ENCODE measurements at places on chromosomes 16 and 17. TPM values are rescaled to one million over a fixed set of nuclear protein-coding genes. Genes with fewer than 3 reads are reported as not detected.

PROCA1 gene
- 18.1 TPM for total RNA-seq

PTX4 gene
- not detected for total RNA-seq

TMIGD1 gene
- total RNA-seq = not detected

VAT1 gene
- 38.8 TPM for total RNA-seq

RSL1D1 gene
- 63.8 TPM for total RNA-seq

TAT gene
- 7.0 TPM for total RNA-seq

SNN gene
- 6.0 TPM for total RNA-seq

CD7 gene
- 2.9 TPM for total RNA-seq

IL4R gene
- 13.0 TPM for total RNA-seq

GAST gene
- not detected for total RNA-seq

KIF2B gene
- total RNA-seq = 1.2 TPM

CCL11 gene
- total RNA-seq = 1.2 TPM

CEP295NL gene
- 3.9 TPM for total RNA-seq

KRT35 gene
- total RNA-seq = not detected

MYL4 gene
- 48.9 TPM for total RNA-seq

TNFSF13 gene
- 7.7 TPM for total RNA-seq

COX10 gene
- 12.3 TPM for total RNA-seq
